ENCODE measurements at places on chromosomes 6 and 20.

GRCh38 chr20:33333616-33334015 lies 50.6 kb downstream of the BPIFB1 start:
- DNase-seq: no peak

GRCh38 chr6:149150801-149151398 lies 166.6 kb upstream of the TAB2 start:
- no peak for DNase-seq

DNA sequence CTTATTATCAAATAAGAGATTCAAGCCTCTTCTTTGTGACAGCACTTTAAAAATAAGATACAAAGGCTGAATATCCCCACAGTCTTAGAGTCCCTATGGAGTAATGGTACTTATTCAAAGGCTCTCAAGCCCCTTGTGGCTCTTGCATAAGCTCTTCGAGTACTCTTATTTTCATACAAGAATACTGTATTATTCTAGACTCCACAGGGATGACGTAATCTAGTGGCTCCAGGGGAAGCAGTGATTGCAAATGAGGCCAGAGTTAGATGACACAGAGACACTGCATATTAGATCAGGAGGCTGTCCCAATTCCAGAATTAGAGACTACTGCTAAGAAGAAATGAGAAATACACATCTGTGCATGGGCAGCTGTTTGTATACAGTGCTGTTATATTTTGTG lies 1195.9 kb upstream of the MAP3K7 start:
- no peak for DNase-seq

DNA sequence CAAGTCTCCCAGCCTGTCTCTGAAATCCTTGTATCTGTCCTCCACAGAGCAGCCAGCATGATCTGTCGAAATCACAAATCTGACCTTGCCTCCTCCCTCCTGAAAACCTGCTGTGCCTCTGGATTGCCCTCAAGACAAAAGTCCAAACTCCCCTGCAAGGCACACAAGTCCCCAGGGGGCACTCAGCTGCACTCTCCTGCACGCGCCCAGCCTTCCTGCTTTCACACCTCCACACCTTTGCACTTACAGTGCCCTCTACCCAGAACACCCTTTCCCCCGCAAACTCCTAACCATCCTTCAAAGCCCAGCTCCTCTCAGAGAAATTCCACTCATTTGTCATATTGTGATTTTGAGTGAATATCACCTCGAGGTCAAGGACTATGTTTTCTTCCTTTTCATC lies 83.4 kb upstream of the TOP1 start:
- DNase-seq: no peak

- DNase-seq: no peak
These were observed 54.2 kb downstream of the MRPL14 start for GRCh38 chr6:44072959-44073611.

DNA sequence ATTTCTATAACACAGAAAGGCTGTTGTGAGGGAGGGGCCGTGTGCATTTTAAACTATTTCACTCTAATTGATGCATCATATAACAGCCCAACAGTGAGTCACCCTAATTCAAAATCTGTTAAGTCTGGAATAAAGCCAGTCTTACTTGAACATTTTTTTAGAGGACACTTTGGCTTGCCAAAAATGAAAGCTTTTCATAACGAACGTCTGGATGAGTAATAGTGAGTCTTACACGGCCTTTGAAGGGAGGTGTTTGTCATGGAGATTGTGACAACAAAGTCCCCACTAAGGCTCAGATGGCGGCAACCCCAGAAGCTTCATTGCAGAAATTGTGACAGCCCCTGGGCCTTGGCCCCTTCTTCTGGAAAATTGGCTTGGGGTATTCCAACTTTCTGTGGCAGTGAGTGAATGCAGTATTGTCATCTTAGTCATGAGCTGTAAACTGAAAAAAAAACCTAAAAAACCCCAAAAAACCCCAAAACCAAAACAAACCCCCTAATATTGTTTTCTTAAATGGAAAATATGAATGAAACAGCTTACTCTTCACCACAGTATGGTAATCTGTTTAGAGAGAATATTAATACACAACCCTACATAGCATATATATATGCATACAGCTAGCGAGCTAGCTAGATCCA lies 92.6 kb upstream of the CLDN20 start:
- DNase-seq: peak; percentile 3

- DNase-seq: no peak
These were observed 225.1 kb upstream of the PMEPA1 start for GRCh38 chr20:57934913-57935312.

DNA sequence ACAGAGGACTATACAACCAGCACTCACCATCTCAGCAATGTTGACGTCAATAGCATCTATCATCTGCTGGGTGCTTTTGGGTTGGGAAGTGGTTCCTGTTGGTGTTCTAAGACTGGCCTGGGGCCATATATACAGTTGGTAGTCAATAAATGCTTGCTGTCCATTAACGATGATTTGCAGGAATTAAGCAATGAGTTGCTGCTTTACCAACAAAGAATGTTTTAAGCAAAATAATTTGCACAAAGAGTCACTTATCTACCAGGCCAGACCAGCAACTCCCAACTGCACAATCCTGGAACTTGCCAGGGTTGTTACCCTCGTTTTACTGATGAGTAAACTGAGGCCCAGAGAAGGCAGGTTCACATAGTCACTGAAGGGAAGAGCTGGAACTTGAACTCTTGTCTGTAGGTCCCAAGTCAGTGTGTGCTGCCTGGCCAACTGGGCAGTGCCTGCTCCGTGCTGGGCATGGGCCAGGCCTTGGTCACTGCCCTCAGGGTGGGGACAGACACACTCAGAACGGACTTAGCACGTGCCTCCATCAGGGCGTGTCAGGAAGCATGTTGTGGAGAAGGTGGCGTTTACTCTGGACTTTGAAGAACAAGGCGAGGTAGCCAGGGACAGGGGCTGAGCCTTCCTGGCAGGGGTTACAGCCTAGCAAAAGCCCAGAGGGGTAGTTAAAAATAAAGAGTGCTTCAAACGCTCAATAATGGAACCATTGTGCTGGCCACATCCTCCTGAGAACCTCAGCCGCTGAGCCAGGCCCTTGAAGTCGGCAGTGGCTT lies 2.5 kb upstream of the SRC start:
- no peak for DNase-seq

- no peak for DNase-seq
These were observed 23.2 kb downstream of the DAAM2 start for GRCh38 chr6:39815356-39815755.

- no peak for DNase-seq
These were observed 109.9 kb upstream of the TIAM2 start for GRCh38 chr6:154885214-154885613.

DNA sequence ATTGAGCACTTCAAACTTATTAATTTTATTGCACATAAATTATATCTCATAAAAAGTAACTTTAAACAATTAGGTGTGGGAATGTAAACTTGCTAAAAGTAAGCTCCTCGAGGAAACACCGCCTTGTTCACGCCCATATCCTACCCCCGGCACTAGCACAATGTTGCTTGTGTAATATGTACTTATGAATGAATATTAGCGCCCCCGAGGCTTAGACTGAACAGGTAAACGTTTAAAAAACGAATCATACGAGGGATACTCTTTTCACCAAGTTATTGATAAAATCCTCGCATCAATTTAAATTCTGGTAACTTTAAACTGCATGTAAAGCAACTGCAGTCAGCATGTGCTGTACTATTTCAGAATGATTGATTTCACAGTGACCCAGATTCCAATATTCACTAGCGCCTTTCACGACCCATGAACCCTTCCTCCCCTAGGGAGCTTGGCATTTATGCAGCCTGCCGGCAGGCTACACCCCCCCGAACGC lies 637 bp downstream of the TFB1M start:
- no peak for DNase-seq

GRCh38 chr6:158382491-158382890 lies 70.2 kb downstream of the TULP4 start:
- DNase-seq: no peak

DNA sequence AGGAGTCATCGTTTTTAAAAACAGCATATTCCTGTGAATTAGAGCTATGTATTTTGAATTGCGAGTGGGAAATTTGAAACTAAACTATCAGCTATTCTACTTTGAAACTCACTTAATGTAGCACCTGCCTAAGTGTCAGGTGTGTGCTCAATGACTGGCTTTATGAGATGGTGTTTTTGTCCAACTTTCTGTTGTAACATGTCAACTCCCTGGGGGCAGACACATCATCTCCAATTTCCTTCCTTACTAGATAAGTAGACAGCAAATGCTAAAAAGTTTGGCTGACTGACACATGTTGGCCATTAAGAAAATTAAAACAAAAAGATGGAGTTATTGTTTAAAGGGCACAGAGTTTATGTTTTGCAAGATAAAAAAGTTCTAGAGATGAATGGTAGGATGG lies 226.9 kb downstream of the TFAP2B start:
- no peak for DNase-seq

- DNase-seq: no peak
These were observed 22.2 kb upstream of the MRPS18A start for GRCh38 chr6:43709654-43710303.

GRCh38 chr6:112409311-112409710 lies 62.2 kb downstream of the RFPL4B start:
- DNase-seq: no peak
